Inflammatory macrophage treated with lipopolysaccharide for 1 hour (primary cell): ENCODE measurements at places on chromosomes 5 and 9.

GRCh38 chr9:101587332-101588043, 7.3 kb downstream of the PPP3R2 start:
- no peak for DNase-seq

- DNase-seq: no peak
Observed at GRCh38 chr9:117672369-117672768, 31.8 kb upstream of the TLR4 start.

DNA sequence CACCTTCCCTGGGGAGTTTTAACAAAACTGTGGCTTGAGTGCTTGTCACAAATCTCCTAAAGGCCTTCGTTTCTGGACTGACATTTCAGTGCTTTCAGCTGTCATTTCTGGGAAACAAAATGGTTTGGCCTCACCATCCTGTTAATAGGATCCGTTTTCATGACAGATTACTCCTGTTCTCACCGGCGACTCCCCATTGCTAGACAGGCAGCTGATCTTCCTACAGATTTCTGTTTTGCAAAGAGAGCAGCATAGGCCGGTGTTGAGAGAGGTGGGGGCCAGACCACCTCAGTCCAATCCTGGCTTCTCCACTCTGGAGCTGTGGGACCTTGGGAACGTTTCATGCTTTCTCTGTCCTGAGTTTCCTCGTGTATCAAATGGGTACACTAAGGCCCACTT, 75.5 kb upstream of the OTULINL start:
- DNase-seq: no peak

DNA sequence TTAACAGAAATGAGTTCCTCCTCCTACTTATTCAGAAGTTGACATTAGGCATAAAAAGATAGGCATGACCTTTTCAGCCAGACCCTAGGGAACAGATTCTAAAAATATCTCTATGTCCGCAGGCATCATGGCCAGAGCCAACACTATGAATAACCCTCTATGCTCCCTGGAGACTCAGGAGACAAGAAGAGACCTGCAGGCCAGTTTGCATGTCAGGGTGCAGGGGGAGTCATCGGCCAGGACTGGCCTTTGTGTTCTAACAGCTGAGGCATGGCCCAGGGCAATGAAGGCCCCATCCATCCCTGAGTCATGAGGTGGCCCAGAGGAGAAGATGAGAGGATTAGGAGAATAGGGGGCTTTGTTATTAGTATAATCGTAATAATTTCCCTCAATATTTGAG, 93.8 kb downstream of the TMEM215 start:
- no peak for DNase-seq

DNA sequence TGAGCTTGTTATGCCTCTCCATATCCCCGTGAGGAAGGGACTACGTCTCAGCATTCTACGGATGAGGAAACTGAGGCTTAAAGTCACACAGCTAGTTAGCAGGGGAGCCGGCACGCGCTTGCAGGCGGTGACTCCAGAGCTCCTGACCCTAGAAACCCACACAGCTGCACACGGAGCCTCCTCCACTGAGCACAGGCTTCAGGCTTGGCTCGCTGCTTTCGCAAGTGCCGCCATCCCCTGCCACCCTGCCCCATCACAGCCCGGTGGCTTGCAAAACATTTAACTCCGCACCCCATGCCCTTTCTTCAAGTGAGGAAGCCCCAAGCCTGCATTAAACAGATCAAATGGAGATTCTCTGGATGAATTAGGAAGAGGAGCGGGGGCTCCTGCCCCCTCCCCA, 138.3 kb downstream of the HSD17B3 start:
- no peak for DNase-seq

DNA sequence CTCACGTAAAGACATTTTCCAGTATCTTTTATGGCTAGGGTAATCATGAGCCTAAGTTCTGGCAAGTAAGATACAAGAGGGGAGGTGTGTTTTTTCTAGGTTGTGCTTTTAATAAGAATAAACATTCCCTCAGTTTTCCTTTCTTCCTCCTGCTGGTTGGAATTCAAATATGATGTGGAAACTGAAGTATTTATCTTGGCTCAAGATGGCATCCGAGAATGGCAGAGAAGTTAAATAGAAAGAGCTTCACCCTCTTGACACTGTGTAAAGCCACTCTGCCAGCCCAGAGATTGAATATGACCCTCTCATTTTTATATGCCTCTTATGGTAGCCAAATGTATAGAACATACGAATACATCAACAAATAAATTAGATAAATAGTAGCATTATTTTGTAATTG, 438.4 kb downstream of the ISL1 start:
- no peak for DNase-seq

GRCh38 chr5:22249209-22249729, 603.9 kb downstream of the CDH12 start:
- no peak for DNase-seq

- DNase-seq: peak; percentile 18
Observed at GRCh38 chr5:127290019-127290945, at the start of gene MEGF10. MEGF10 (plus strand) TSS chr5:127290796; CDS start chr5:127331309, 40,513 bp downstream.

DNA sequence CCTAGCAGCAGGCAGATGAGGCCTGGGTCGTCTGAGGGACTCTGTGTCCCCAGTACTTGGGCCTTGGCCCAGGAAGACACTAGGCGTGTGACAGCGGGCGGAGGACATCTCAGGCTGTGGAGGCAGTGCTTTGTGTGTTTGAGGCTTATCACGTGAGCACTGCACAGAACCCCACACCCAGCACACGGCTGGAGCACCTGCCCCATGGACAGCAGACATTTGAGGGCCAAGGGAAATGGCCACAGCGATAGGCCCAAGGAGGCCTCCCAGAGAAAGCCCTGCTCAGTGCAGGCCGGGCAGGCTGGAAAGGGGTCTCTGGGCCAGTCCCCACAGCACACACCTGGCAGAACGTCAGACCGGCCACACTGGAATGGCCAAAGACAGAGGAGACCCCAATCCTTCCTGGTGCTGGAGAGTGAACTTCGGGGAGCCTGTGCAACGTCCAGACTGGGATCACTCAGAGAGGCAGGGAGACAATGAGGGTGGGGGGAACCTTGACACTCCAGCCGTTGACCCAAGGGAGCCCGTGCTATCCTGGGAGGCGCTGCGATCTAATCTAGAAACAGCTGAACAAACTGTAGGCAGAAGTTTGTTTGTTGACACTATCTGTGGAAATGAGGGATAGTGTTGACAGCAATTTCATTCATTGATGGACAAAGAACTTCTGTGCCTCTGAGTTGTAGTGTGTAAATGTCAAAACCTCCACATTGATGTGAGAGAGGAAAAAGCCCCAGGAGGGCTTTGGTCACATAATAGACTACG, 19.6 kb upstream of the FLT4 start:
- no peak for DNase-seq

DNA sequence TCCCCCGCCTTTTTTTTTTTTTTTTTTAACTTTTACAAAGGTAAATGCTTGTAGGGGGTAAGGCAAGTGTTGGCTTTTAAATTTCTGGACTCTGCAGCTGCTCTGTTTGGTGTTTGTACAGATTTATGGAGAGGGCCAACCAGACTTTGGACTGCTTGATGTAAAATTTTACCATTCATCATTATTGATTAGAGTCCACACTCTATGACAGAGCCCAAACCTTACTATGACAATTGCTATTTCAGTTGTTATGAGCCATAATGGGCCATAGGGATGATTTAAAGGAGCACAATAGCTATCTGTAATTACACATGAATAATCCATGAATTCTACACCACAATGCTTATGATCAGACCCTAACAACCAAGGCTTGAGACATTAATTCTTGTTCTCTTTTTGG, 867.2 kb downstream of the NR2F1-AS1 start:
- DNase-seq: no peak

GRCh38 chr5:64979531-64979930, 210.8 kb downstream of the CWC27 start:
- DNase-seq: no peak

- DNase-seq: no peak
Observed at GRCh38 chr5:151155775-151156506, 1.6 kb downstream of the ANXA6 start.

GRCh38 chr9:90858457-90858901, 56.9 kb downstream of the SYK start:
- no peak for DNase-seq

- DNase-seq: no peak
Observed at GRCh38 chr5:6379246-6379645, 899 bp upstream of the MED10 start.

GRCh38 chr9:125317704-125318103, 56.1 kb downstream of the GAPVD1 start:
- no peak for DNase-seq

GRCh38 chr9:87816036-87816435, 66.6 kb upstream of the SPATA31E1 start:
- no peak for DNase-seq

DNA sequence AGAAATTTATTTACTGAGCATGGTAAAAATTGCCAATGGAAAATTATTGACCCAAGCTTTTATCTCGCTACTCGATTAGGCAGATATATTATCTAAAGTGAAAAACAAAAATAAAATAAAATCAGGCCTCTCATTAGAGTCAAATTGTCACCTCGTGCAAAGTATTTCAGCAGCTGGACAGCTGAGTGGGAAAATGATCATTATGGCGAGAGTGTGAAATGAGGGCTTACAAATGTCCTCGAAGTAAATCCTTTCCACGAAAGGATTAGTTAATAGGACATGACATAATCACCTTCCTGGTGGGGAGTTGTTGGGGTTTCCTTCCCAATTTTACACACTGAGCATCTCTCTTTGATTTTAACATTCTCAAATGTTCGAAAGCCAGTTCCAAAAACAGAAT, 5.4 kb upstream of the DPYSL3 start:
- DNase-seq: no peak

GRCh38 chr5:5523066-5523505, 100.6 kb downstream of the ICE1 start:
- peak; percentile 13 for DNase-seq

DNA sequence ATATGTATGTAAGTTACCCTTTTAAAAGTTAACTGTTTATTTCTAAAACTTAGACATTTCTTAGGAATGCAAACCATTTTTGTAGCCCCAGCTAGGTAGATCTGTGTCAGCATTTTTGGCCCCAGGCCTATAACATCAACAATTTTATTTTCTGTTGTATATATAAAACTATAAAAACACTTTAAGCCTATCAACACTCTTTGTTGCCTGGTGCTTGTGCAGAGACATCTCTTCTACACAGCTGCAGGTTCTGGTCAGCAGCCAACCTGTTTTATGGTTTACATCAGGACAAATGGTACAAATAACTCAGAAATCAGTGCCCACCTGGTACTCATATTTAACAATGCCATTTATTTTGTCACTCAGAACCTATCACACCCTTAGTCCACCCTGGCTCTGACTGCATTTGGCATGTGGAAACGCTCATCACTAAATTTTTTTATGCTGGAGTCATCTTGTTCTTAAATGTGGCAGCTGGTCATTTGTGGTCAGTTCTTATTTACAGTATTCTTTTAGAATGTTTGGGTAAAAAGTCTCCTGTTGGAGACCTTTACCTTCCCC, 173.4 kb downstream of the DNAH5 start:
- DNase-seq: no peak

DNA sequence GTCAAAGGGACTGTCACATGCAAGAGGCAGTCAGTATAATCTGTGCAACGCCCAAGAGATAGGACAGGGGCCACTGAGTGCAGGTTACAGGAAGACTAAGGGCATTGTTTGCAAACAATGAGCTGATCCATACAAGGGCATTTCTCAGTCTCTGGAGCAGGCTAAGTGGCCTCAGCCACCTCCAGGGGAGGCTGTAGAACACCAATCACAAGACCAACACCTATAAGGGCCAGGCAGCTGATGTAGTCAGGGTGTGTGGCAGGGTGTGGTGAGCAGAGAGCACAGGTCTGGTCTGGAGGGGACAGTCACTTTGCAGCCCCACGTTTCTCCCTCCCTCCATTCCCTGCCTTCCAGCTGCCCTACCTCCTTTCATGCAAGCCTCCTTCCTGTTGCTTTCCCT, 83.2 kb upstream of the ADRA1B start:
- no peak for DNase-seq

- DNase-seq: no peak
Observed at GRCh38 chr9:83509402-83509801, 28.8 kb downstream of the FRMD3 start.

GRCh38 chr5:42598311-42598710, 158.3 kb upstream of the CCDC152 start:
- no peak for DNase-seq

DNA sequence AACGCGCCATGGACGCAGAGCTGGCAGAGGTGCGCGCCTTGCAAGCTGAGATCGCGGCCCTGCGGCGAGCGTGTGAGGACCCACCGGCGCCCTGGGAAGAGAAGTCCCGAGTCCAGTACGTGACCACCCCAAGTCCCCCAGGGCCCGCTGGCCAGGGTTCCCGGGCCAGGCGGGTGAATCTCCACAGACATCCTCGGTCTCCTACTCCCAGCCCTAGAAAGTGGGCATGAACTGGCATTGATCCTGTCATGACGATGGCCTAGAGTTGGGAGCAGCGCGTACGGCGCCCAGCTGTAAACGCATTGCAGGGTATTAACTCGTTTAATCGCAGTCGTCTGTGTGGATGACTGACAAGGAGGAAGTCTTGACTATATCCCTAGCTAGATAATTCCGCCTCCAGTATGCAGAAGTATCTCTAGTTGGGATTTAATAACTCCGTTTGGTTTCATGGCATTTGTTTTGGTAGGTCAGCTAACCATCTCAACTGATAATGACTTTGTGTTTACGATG, 293 bp downstream of the CENPP start:
- DNase-seq: peak; percentile 24

DNA sequence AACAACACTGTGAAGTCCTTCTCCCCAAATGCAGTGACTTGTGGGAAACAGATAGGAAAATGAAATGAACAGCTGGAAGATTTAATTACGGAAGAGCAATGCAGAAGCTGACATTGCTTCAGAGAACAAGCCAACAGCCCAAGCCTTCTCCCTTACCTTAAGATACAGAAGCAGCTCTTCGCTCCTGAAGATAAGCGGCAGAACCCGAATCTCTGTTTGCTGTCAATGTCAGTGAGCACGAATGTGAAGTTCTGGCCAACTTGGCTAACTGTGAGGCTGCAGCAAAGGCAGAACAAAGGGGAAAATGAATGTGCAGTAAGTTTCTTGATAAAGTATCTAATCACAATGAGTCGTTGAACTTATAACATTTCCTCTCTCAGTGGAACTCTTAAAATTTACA, 172.4 kb downstream of the DENND1A start:
- no peak for DNase-seq

DNA sequence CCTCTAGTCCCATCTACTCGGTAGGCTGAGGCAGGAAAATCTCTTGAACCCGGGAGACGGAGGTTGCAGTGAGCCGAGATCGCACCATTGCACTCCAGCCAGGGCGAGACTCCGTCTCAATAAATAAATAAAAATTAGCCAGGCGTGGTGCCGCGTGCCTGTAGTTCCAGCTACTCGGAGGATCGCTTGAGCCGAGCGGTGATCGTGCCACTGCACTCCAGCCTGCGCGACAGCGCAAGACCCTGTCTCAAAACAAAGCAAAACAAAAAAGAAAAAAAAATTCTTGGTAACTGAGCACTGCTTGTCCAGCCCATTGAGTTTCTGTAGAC, 710 bp upstream of the WDR55 start:
- no peak for DNase-seq

DNA sequence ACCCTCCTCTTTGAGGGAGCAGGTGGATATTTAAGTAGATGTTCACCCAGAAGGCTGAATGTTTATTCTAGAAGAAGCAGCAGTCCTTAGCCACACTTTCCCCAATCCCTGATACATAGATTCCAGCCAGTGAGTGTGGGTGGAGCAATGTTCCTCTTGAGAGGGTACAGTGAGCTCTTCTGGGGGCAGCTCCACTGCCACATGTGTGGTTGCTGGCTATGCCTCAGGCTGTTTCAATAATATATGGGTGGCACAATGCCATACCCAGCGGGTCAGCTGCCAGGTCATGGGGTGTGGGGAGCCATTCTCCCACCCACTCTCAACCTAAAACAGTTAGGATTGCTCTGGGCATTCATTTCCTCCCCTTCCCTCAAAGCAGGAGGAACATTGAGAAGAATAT, 61.6 kb upstream of the DAB2 start:
- peak; percentile 51 for DNase-seq
